Prostate gland (tissue), 2 donors: ENCODE measurements at places on chromosomes 6 and 20. TPM values are rescaled to one million over a fixed set of nuclear protein-coding genes. Genes with fewer than 3 reads are reported as not detected.

DNA sequence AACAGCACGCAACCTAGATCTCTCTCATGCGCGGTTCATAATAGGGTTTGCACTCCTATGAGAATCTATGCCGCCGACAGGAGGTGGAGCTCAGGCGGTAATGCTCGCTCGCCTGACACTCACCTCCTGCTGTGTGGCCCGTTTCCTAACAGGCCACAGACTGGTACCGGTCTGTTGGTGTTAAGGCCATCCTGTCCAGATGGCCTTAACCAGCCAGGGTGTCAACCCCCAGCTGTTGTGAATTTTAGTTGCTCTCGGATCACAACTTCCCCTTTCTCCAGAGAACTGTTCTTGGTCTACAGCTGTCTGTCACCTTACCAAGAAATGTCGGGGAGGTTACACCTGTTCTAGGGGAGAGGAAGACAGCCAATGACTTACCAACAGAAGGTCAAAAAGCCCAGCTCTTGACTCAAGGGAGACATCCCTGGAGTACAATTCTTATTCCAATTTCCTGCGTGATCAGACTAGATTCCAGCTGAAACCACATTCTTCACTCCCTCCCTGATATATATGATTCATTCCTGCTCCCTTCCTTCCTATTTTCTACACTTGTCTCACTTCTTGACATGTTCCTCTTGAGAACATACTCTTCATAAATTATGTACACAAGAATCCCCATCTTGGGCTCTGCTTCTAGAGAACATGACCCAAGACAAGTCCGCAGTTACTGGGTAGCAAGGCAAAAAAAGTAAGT is 23.1 kb upstream of the DNAAF9 start:
- H3K27ac ChIP-seq: no peak overlapping the region
- no peaks in the 10 kb centered on the region for H3K4me1 ChIP-seq
- H3K36me3 ChIP-seq: no peaks in the 10 kb centered on the region
- DNase-seq: no peak
- no peak overlapping the region for H3K4me3 ChIP-seq

DNA sequence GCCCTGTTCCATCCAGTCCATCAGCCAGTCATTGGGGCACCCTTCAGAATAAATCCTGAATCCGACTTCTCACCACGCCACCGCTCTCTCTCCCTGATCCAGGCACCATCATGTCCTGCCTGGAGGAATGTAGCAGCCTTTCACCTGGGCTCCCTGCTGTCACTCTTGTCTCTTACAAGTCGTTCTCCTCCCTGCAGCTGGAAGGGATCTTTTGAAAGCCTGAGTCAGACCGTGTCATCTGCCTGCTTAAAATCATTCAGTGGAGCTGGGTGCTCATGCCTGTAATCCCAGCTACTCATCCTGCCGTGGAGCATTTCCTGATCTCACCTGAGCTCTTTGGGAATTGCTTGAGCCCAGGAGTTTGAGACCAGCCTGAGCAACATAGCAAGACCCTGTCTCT is 19.2 kb upstream of the KCNG1 start:
- no peak for DNase-seq
- H3K36me3 ChIP-seq: no peaks in the 10 kb centered on the region
- H3K27ac ChIP-seq: no peak overlapping the region
- H3K4me3 ChIP-seq: no peak overlapping the region
- no peaks in the 10 kb centered on the region for H3K27me3 ChIP-seq
- no peaks in the 10 kb centered on the region for H3K4me1 ChIP-seq

- peak overlapping the region; percentile 1 for H3K27ac ChIP-seq
- no peaks in the 10 kb centered on the region for H3K4me1 ChIP-seq
- H3K36me3 ChIP-seq: no peaks in the 10 kb centered on the region
- no peaks in the 10 kb centered on the region for H3K27me3 ChIP-seq
Observed at GRCh38 chr6:170081556-170081955, 209.3 kb downstream of the DLL1 start.

DNA sequence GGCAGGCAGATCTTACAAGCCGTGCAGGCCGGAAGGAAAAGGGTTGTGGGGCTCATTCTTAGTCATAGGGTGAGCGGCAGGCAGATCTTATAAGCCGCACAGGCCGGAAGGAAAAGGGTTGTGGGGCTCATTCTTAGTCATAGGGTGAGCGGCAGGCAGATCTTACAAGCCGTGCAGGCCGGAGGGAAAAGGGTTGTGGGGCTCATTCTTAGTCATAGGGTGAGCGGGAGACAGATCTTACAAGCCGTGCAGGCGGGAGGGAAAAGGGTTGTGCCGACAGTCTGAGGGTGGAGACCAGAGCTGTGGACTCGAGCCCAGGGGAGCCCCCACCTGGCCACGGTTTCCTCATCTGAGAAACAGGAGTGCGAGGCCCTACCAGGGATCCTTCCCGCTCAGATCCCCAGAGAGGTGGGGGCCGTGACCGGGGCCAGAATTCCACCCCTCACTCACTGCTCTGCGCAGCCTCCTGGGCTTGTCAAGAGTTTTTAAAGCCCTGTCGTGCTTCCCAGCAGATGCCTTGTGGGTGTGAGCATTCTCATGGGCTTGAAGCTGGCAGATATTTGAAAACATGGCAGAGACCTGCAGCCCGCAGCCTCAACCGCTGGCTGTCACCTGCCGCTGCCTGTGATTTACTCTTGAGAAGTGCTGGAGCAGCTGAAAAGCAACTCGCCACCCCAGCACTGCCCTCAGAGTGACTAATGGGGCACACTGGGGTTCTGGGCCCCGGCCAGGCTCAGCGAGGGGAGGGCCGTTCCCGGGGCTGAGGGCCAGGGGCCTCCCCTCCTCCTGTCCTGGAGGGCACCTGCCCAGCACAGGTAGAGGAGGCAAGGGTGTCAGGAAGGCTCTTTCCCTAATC is 31.9 kb downstream of the NTSR1 start:
- H3K4me1 ChIP-seq: no peaks in the 10 kb centered on the region
- no peak overlapping the region for H3K27ac ChIP-seq
- no peaks in the 10 kb centered on the region for H3K36me3 ChIP-seq
- H3K27me3 ChIP-seq: peaks cover 4% of the 10 kb centered on the region
- no peak for DNase-seq

DNA sequence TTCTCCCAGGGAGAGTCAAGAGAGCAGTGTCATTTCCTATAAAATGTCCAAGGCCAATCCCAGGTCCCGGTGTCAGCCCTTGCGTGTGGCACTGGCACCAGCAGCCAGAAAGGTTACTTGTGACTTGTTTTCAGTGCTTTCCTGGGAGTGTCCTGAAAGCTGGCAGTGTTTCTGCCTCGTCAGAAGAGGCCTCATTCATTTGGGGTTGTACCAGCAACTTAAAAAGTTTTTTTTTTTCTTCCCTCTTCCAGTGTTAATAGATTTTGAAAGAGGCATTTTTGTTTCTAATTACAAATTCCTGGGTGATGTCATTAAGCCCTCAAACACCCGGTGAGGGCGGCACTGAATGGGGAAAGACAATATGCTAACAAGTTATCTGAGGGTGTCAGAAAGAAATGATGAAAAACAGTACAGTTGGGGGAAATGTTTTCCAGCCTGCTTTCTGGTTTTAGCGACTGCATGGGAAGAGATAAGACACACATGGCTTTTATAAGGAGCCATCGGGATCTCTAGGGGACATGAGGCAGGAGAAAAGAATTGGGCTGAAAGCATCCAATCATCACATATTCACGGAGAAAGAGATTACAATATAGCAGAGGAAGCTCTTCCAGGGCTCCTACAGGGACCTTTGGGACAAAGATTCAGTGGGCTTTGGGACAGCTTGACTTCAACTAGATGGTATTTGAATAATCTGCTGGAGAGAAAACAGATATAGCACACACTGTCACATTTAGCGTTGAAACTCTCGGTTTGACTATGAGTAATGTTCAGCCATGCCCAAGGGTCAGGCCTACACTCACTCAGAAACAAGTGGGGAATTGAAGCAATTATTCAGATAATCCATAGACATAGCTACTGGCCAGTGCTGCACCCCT is 153.0 kb downstream of the BCAS1 start:
- peaks cover 10% of the 10 kb centered on the region for H3K4me1 ChIP-seq
- DNase-seq: peak; percentile 44
- H3K27me3 ChIP-seq: no peaks in the 10 kb centered on the region
- H3K36me3 ChIP-seq: no peaks in the 10 kb centered on the region
- no peak overlapping the region for H3K4me3 ChIP-seq

Gene ZKSCAN3
- 5.9 TPM for total RNA-seq
